ENCODE measurements at places on chromosomes 7 and 10. TPM values are rescaled to one million over a fixed set of nuclear protein-coding genes. Genes with fewer than 3 reads are reported as not detected.
A peak's percentile ranks its signal among the peaks of the same experiment; 100 is the strongest.

Gene ITGA8
- polyA plus RNA-seq: 47.7 TPM

DNA sequence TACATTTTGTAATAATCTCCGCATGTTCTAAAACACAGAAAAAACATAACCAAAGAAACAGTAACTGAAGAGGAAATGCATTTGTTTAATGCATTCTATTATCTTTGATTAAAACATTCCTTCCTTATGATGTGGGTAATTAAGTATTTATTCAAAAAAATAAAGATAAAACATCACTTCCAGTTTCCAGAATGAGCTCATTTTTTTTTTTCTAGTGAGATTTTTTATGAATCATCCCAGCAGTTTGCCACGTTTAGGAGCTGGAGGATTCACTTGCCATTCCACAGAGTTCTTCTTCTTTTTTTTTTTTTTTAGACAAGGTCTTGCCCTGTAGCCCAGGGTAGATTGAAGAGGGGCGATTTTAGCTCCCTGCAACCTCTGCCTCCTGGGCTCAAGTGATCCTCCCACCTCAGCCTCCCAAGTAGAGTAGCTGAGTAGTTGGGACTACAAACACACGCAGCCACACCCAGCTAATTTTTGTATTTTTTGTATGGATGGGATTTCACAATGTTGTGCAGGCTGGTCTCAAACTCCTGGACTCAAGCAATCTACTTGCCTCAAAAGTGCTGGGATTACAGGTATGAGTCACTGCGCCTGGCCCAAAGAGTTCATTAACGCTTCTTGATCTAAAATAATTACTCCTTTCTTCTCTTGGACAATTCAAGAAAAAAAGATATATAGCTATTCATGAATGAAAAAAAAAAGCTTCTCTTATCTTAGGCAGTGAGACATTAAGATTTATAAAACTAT, 177.3 kb downstream of the DKK1 start:
- DNase-seq: no peak

- no peak for DNase-seq
Measured at GRCh38 chr7:105656922-105657521, 75.7 kb upstream of the EFCAB10 start.

DNA sequence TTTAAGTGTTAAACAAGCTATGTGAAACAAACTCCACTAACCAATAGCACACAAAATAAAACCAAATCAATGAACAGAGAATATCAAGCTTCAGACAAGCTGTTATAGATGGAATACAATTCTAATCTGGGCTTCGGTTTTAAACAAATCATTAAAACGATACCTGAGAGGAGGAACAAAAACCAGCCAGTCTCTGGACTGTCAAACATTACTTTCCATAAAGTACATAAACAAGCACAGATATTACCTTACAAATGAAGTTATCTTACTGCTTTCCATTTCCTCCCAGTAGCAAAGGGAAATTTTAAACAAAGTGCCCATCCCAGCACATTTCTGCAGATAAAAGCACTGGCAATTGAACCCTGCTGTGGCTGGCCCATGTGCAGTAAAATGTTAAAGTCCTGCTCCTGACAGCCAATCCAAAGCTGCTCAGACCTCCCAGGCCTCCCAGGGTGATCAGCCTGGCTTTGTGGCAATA, 128.0 kb downstream of the NRCAM start:
- DNase-seq: no peak

DNA sequence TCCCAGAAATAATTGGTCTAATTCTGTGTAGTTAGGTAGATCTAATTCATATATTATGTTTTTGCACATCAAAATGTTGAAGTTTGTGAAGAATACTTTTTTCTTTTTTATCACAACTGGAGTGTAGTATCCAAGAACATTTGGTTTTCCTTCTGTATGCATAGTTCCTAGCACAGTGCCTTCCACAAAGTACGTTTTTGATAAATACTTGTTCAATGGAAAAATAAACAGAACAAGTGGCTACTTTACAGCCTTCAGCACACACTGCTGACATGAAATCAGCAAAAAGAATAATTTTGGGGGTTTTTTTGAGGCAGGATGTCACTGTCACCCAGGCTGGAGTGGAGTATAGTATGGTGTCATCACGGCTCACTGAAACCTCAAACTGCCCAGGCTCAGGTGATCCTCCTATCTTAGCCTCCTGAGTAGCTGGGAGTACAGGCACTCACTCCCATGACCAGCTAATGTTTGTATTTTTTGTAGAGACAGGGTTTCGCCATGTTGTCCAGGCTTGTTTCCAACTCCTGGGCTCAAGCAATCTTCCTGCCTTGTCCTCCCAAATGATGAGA, 27.9 kb downstream of the TARP start:
- no peak for DNase-seq

DNA sequence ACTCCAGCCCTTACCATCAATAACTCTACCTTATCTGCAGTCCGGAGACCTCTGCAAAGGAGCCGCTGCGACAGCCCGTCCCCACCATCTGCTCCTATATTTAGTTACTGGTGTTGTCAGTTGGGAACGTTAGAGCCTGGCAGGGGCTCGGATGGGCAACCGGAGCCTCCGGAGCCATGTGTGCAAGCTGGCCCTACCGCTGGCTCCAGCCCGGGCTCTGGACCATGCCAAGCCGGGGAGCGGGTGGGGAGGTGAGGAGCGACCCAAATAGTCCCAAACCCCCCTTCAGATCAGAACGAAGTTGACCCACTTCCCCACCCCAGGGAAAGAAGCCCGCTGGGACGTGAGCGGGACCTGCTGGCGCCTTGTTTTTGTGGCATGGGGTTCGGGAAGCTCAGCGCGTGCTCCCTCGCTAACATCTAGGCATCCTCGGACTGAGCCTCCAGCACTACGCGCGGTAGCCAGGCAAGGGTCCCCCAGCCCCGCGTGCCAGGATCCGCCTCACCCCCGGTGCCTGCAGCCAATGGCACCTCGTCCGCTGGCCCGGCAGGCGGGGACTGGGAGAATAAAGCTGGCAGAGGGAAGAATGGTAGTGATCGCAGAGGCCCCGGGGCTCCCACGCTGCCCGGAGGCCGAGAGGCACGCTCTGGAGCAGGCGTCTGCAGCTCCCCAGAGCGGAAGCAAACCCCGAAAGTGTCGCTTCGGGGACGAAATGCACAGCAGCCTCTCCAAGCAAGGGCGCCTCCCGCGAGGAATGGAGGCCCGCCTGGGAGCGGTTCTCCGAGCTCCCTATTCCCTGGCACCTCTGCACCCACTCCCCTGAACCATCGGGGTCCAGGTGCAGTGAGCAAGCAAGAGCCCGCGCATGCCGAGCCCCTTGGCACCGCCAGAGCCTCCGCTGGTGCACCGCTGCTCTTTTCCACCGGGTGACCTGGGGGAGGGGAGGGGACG, 679 bp downstream of the LRRC20 start:
- peak; percentile 31 for DNase-seq

- DNase-seq: no peak
Measured at GRCh38 chr10:102815790-102816549, 21.2 kb downstream of the CYP17A1 start.

DNA sequence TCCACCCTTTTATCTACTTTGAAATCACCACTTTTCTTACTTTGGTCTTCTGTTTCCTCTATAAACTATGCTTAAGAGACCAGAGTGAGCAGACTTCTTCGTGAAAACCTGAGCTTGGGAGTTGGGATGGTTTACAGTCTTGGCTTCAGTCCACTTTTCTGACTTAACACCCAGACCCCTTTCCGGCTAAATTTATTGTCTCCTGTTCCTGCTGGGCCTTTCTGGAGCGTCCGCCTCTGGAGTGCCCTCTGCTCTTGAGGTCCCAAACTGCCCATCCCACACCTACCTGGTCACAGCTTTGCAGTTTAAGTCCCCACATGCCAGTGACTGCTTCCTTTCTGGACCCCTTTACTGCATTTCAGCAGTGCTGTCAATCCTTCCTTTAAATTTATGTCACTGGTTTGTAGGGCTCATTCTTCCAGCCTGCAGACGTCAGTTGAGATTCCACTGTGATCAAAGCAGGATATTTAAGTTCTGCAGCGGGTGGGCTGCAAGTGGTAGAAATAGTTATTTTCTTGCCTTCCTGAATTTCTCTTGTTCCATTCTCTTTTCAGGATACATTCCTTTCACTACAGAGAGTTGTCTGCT, 80.3 kb downstream of the KAT6B start:
- DNase-seq: peak; percentile 46

Measured in left kidney (tissue), 8 donors.